Putamen (tissue), 1 donor: ENCODE measurements at places on chromosomes 11 and 22.

DNA sequence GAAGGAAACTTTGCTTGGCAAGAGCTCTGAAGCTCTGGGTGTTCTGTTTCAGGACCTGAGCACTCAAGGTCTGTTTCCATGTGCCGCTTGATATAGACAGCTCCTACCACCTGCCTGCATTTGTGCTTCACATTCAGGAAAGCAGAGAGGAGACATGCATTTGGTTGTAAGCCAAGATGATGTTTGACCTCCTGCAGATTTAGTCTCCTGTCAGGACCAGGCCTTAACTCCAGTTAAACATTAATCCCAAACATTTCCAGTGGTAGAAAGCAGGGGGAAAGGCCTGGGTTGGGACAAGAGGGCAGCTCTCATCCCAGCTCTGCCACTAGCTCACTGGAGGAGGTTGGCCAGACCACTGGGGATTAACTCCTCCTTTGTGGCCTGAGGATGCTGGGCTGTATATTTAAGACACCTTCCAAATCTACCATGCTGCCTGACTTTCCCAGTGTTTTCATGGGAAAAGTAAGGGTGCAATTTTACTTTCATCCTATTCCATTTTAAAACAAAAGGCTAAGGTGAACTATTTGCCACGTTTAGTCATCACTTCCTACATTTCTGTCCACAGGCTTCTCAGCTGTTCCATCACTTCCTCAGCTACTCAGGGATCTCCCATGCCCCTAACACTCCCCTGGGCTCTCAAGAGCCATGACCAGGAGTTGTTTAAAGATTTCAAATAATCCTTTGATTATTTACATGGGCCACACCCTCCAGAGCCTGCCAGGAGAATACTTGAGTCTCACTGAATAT, 80.9 kb downstream of the INSC start:
- DNase-seq: no peak

DNA sequence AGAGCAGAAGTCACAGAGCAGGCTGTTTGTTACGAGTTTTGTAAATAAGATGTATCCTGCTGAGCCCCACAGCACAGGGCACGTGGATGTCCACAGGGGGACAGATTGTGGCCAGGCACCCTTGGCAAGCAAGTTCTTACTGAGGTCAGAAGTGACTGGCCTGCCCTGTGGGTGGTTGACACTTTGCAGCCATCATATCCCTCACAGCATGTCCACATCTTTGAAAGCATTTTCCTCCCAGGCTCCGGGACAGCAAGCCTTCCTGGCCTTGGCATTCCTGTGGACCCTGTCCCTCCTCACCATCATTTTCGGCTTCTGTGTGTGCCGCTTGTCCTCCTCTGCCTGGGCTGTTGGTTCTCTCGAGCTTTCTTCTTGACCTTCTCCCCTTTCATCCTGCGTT, 189.5 kb downstream of the TBC1D22A start:
- DNase-seq: no peak

- DNase-seq: no peak
Observed at GRCh38 chr11:69305885-69306540, 12.1 kb downstream of the MYEOV start.

DNA sequence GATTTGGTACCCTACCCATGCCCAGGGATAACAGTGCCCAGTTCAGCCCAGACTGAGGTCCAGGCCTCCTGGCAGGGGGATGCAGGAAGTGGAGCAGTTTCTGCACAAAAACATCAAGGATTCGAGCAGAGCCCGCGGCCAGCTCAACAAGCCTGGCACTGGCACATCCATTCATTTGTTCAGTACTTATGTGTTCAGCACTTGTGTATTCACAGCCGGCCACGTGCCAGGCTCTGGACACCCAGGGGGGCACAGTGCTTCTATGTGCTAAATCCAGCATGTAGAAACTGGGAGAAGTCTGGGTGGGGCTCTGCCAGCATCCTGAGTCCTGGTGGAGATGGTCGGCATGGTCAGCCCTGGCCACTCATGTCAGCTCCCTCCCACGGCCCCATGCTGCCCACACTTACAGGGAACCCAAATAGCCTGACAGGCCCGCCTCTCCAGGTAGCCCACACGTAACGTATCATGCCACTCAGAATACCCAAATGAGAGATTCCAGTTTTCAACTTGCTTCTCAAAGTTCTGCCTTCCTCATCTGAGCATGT, 28.5 kb downstream of the LINC01488 start:
- no peak for DNase-seq

DNA sequence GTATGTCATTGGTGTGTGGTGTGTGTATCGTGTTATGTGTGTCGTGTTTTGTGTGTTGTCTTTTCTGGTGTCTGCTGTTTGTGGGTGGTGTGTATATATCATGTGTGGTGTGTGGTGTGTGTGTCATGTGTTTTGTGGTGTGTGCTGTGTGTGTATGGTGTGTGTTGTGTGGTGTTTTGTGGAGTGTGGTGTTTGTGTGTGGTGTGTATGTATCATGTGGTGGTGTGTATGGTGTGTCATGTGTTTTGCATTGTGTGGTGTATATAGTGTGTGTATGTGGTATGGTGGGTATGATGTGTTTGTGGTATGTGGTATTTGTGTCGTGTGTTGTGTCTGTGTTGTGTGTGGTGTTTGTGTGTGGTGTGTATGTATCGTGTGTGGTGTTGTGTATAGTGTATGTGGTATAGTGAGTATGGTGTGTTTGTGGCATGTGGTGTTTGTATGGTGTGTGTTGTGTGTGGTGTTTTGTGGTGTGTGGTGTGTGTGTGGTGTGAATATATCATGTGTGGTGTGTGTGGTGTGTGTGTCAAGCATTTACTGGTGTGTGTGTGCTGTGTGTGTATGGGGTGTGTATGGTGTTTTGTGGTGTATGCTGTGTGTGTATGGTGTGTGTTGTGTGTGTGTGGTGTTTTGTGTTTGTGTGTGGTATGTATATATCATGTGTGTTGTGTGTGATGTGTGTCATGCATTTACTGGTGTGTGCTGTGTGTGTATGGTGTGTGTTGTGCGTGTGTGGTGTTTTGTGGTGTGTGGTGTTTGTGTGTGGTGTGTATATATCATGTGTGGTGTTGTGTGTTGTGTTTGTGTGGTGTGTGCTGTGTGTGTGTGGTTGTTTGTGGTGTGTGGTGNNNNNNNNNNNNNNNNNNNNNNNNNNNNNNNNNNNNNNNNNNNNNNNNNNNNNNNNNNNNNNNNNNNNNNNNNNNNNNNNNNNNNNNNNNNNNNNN, 12.7 kb downstream of the PIM3 start:
- no peak for DNase-seq

- DNase-seq: peak; percentile 45
Observed at GRCh38 chr22:50303848-50304527, 3.5 kb downstream of the PLXNB2 start.

GRCh38 chr22:48613566-48614200, 1214.0 kb downstream of the BRD1 start:
- no peak for DNase-seq

GRCh38 chr22:36329254-36330078, 58.3 kb downstream of the MYH9 start:
- no peak for DNase-seq

DNA sequence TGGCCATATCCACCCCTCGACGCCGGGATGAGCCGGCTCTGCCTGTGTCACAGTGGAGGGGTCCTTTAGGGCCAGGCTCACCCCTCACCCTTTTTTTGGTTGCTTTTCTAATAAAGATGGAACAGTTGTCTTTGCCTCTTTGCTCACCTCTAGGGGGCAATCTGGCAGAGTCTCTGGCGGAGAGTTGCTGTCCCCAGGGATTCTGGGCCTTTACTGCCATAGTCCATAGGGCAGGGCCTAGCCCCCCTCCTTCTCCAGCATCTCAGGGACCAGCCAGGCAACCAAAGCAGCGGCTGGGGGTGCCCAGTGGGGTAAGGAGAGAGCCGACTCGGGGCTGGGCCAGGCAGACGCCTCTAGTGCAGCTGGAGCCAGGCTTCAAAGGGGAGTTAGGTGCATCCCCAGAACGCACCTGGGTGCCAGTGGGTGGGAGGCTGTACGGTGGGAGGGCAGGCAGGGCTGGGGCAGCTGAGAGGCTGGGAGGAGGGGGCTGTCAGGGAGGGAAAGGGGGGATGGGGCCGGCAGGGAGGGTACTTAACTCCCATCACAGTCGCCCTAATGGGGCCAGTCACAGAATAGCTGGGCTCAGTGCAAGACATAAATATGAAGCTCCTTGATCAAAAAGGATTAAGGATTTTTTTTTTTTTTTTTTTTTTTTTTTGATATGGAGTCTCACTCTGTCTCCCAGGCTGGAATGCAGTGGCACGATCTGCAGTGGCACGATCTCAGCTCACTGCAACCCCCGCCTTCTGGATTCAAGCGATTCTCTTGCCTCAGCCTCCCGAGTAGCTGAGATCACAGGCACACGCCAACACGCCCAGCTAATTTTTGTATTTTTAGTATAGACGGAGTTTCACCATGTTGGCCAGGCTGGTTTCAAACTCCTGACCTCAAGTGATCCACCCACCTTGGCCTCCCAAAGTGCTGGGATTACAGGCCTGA, 2.5 kb upstream of the SUSD2 start:
- no peak for DNase-seq

DNA sequence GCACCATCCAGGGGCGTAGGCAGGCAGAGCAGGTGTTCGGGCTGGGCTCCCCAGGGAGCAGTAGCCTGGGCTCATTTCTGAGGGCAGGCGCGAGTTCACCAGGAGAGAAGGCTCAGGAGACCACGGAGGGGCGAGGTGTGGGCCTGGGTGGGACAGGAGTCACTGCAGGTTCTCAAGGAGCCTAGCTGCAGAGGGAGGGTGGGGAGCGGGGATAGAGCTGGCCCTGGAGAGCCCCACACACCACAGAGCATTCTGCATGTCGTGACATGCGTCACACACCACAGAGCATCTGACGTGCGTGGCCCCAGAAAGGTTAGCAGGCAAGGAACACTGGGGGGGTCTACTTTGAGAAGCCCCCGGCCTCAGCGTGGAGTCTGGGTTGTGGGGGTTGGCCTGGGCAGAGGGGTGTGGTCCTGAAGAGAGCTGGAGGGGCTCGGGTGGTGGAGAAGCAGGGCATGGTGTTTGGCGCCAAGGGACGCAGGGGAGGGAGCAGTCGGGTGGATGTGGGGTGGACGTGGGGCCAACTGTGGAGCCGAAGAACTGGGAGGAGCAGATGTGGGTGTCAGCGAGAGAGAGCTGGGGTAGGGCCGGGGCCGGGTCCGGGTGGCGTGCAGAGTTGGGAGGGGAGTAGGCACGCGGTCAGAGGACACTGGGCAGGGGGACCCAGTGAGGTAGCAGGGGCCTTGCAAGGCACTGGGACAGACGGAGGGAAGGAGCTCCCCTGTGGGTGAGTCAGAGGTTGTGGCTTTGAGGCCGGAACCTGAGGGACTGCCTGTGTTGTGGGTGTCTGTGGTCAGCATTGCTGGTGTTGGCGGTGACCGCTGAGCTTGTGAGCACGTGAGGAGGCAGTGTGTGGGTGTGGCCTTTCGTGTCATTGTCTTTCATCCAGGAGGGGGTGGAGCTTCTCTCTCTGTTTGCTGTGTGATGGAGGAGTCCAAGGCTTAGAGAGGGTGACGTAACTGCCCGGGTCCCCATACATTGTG, 25.5 kb downstream of the CTTN start:
- DNase-seq: no peak

- DNase-seq: peak; percentile 27
Observed at GRCh38 chr11:1447845-1448825, 38.4 kb downstream of the MOB2 start.

- DNase-seq: no peak
Observed at GRCh38 chr11:69429716-69430491, 51.6 kb upstream of the LINC01488 start.

- DNase-seq: no peak
Observed at GRCh38 chr22:28239941-28240340, 320.9 kb upstream of the PITPNB start.

GRCh38 chr11:95364324-95365295, 133.6 kb upstream of the SESN3 start:
- no peak for DNase-seq

GRCh38 chr11:83827940-83828554, 541.9 kb upstream of the CCDC90B start:
- DNase-seq: peak; percentile 56

GRCh38 chr11:122786896-122787295, 51.4 kb upstream of the CRTAM start:
- no peak for DNase-seq

DNA sequence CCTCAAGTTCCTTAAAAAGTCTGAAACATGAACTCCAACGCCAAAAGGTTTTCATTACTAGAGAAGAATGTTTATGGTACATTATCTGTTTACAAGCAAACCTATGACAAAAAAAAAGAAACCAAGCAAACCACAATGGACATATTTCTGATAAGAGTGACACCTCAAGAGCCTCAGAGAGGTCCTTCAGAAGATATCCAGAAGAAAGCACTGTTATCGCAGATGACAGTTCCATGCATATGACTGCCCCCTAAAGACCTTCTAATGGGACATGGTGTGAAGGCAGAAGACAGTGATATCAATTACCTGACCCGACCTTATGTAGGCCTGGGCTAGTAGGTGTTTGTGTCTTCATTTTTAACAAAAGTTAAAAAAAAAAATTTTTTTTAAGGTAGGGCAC, 3.1 kb downstream of the HDHD5 start:
- DNase-seq: no peak

DNA sequence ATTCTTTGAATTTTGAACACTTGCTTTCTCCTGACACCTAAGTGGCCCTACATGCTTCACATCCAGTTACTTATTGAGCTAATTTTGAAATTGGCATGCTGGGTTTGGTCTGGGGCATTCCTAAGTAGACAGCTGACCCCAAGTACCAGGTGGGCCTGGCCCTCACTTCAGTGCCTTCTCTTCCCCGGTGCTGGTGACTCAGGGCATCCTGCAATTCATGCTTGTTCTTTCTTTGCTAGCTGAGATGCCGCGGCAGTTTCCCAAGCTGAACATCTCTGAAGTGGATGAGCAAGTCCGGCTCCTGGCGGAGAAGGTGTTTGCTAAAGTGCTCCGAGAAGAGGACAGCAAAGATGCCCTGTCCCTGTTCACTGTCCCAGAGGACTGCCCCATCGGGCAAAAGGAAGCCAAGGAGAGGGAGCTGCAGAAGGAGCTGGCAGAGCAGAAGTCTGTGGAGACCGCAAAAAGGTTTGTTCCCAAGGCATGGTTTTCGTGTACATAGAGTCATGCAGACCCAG, 6.3 kb downstream of the AMPD3 start:
- no peak for DNase-seq

DNA sequence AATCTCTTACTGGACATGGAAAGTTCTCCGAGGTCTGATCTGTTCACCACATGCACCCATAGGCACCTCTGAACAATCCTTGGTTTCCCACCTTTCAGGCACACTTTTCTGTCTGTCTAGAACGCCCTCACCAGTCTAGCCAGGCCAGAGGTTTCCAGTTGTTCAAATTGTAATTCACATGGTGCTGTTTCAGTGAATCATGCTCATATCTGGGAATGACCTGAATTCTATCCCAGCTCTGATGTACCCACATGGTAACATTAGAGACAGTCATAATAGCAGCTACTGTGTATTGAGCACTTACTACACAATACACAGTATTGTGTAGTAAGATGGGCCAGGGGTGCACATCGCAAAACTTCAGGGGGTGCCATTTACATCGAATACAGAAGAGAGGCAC, 138.2 kb downstream of the COMMD9 start:
- no peak for DNase-seq

DNA sequence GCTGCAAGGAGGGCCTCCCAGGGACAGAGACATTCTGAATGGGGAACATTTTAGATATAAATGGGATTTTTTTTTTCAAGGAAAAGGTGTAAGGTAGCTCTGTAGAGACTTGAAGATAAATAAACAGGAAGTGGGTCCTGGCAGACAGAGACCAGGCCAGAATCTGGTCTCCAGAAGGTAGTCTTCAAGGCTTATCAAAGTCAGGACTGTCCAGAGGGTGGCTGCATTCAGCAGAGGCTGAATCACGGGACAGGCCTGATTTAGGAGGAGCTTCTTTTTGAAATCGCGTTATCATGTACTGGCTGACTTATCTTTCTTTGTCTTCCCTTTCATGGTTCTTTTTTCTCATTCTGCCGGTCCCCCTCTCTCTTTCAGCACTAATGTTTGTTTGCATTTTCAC, 542.9 kb downstream of the NTM start:
- no peak for DNase-seq

GRCh38 chr22:23841292-23841691, 2.5 kb upstream of the DERL3 start:
- DNase-seq: no peak
